ENCODE measurements at places on chromosomes 13 and 19.

DNA sequence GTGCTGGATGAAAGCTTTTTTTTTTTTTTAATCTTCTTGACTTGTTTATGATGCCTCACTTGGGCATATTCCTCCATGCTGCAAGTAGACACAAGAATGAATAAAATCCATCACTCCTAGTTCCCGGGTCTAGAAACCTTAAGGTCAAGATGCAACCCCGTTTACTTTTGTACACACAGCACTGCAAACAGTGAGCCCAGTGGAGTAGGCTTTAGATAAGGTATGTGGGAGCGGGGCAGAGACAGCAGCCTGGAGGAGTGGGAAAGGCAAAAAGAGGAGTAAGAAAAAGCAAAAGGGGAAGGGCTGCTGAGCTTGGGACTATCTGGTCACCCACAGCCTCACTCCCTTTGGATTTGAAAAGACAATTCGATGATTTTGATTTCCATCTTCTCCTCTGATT, 429.8 kb upstream of the ARGLU1 start:
- DNase-seq, result no peak

- DNase-seq, result no peak
These were observed 2.8 kb upstream of the IFNL2 start for GRCh38 chr19:39265321-39265916.

GRCh38 chr19:47158879-47159503, 28.4 kb downstream of the SAE1 start:
- DNase-seq, result no peak

DNA sequence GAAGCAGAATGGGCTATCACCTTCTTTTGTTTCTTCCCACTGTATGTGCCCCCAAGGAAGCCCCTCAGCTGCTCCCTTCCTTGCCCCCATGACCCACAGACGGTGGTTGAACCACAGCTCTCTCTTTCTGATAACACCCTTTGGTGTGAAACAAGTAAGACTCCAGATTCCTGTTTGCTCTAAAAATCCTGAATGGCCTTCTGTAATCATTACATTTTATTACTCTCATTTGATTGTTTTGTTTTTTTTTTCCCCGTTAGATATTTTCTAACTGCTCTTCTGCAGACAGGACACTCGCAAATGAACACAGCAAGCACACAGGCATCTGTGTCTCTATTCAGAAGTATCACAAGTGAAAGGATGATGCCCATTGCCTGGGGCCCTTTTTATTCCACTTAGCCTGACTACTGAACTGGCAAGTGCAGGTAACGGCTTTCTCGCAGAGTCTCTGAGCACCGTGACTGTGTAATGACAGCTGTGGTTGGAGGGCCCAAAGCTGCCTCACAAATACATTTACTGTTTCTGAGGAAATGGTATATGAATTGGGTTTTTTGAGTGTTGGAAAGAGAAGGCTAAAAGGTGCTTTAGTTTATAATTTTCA, 59.3 kb downstream of the OXGR1 start:
- no peak for DNase-seq

DNA sequence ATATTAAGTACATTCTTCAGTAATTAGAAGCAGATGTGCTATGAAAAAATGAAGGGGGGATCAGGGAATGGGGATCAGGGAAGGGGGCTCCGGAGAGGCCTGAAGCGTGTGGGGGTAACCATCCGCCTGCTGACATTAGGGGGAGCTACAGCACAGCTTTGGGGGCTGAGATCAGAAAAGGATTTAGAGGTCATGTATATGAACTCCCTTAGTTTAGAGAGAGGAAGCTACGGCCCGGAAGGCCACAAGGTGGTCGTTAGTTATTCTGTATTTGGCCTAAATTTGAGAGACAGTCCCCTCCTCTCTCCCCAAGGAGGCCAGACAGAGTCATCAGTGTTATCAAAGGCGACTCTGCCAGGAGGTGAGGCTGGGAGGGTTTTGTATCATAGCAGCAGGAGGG, 99.0 kb downstream of the TM9SF2 start:
- DNase-seq, result no peak

DNA sequence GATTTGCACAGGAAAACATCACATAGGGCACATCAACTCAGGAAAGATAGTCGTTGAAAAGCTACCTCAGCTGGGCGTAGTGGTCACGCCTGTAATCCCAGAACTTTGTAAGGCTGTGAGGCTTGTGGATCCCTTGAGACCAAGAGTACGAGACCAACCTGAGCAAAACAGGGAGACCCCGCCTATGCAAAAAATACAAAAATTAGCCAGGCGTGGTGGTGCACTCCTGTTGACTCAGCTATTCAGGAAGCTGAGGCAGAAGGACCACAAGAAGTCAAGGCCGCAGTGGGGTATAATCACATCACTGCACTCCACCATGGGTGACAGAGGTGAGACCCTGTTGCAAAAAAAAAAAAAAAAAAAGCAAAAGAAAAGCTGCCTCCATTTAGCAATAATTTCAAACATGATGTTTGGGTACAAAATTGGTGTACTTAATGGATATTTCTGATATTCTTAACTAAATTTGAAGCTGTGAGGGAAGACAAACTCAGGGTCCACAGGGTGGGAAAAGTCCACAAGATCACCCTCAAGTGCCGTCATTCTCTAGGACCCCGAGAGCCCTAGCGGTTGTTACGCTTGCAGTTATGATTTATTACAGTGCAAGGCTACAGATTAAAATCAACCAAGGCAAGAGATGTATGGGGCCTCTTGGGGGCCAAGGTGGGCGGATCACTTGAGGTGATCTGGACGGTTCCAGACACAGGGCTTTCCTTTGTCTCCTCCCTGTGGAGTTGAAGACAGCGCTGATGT, 42.5 kb upstream of the LDLR start:
- no peak for DNase-seq

DNA sequence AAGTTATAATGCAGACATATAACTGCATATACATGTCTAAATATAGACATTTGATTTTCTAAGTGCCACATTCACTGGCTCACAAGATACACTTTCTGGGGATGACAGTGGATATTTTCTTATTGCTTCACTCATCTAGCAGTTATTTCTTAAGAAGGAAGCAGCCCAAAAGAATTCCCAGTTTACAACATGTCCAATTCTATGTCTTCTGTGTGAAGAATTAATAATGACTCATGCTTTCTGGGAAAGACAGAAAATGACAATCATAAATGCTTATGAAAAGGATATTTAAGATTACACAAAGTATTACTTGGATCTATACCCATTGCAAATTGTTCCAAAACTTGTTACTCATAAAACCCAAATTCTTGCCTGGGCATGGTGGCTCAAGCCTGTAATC, 543.4 kb downstream of the SUCLA2 start:
- DNase-seq, result no peak

- DNase-seq, result no peak
These were observed 72.4 kb upstream of the EDNRB start for GRCh38 chr13:77991003-77991402.

- no peak for DNase-seq
These were observed 40.7 kb upstream of the DCUN1D2 start for GRCh38 chr13:113531041-113531873.

DNA sequence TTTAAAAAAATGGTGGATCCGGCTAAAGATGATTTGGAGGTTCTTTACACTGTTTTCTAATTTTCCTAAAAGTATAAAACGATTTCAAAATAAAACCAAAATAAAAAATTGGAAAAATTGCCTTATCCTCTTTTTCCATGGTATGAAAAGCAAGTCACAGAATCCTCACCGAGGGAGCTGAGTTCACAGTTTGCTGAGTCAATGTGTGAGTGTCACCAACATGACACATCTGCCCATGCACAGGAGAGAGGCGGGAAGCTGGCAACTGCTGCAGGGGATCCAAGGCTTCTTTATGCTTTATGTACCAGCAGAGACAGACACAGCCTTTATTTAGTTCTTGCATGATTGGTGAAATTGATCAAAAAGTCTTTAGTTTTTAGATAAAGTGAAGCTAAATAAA, 157.8 kb downstream of the TNFSF13B start:
- DNase-seq, result no peak

GRCh38 chr13:75587679-75588078, 38.1 kb downstream of the UCHL3 start:
- no peak for DNase-seq

DNA sequence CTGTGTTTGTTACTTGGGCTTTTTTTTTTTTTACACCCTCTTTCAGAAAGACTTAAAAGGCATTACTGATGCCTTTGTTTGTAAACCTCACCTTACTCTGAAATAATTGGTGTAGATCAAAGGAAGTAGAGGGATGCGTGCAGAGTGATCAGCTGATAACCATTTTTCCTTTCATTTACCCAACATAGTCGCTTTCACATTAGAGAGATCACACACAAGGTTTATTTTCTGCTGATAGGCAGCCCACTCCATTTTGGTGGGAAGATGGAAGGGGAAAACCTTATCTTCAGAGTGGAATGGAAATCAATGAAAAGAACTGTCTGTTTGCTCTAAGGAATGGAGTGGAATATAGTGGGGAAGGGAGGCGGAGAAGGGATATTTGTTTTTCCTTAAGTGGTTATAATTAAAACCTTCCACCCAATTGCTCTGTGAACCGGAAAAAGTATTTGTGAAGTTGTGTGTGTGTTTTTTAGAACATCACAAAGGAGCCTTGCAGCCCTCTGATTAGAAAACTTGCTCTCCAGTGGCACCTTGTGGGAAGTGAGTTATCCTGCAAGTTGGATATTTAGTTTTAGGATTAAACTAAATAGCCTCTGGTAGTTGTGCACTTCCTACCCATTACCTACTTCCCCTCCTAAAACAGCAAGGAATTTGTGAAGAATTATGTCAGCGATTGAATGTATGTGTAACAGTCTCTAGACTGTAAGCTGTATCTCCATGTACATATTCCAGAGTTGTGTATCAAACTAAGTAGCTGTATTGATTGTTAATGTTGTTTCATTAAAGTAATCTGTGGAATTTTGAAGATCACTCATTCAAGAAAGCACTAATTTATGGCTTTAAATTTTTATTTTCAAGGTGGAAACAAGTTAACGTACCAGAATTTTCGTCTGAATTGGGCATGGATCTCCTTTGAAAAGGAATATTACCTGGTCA, 76.8 kb downstream of the FREM2 start:
- no peak for DNase-seq

GRCh38 chr19:3186160-3186688, 494 bp downstream of the NCLN start:
- DNase-seq, result no peak

GRCh38 chr13:114035583-114036531, 62.0 kb upstream of the C13orf46 start:
- no peak for DNase-seq

DNA sequence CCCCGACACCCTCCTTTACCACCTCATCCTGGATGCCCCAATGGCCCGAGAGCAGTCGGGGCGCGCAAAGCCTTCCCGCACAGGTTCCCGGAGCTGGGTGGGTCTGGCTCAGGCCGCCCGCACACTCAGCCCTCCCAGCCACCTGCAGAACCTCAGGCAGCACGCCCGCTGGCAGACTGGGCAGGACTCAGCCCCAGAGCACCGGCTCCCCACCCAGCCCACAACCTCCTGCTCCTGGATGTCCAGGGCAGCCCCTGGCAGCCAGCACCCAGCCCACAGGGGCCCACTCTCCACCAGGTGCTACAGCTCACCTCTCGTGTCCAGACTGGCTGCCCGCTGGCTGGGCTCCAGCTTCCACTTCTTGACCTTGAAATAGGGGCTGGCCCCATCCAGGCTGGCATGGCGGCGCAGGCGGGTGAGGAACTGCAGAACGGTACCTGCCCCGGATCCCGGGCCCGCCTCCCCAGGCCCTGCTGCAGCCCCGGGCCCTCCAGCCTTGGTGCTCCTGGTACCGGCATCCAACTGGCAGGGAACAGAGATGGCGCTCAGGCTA, 4.6 kb downstream of the CBARP start:
- DNase-seq, result no peak

GRCh38 chr13:69776937-69777336, 330.7 kb upstream of the ATXN8OS start:
- DNase-seq, result no peak

DNA sequence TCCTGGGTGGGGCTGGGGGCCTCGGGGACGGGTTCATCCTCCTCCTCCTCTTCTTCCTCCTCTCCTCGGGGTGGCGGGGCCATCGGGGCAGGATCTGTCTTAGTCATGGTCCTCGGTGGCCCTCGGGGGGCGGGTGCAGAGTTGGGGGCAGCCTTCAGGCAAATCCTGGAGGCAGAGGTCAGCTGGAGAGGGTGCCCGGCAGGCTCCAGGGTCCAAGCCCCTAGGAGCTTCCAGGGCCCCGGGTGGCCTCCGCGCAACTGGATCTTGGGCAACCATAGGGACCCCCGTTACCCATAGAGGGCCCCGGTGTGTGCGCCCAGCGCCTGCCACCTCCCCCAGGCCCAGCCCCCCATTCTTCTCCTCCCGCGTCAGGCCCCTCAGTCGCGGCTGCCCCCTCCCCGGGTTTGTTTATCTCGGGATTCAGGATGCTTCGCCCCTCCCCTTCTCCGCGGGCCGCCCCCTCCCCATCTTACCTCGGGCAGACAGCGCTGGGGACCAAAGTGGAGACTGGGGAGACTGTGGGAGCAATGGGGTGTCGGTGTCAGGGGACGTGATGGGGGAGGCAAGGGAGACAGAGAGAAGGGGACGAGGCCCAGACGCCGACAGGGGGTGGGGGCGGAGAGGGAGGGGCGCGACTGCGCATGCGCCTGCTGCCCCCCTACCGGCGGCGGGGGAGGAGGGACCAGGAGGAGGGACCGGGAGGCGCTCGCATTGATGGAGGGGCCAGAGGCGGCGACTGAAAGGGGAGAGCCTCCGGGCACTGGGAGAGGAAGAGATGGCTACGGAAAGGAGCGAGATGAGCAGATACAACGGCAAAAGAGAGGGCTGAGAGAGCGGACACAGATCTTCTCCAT, at the start of gene CLIP3:
Gene CLIP3 (minus strand): TSS at position 623 of the 854 bp plus-strand sequence. CDS start 516 bp downstream, at position 107.
- DNase-seq, result no peak

DNA sequence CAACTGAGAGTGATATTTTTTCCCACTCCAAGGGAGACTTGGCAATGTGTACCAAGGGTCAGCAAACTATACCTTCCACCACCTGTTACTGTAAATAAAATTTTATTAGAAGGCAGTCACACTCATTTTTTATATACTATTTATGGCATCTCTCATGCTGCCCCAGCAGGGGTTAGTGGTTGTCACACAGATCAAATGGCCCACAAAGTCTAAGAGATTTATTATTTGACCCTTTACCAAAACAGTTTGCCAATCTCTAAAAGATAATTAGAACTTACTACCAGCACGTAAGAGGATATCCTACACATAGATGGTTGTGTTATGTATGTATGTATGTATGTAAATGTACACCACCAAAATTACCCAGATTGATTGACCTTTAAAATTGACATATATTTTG, 185.1 kb downstream of the PRR20E start:
- DNase-seq, result no peak

GRCh38 chr13:24505256-24505655, 7.3 kb downstream of the PARP4 start:
- no peak for DNase-seq

GRCh38 chr13:37481011-37481884, 117.3 kb downstream of the POSTN start:
- DNase-seq, result no peak

GRCh38 chr13:108961542-108962125, 332.2 kb downstream of the MYO16 start:
- no peak for DNase-seq

GRCh38 chr19:49224879-49225278, 67.3 kb downstream of the TRPM4 start:
- no peak for DNase-seq

- no peak for DNase-seq
These were observed 174.5 kb downstream of the URI1 start for GRCh38 chr19:30116530-30116929.
